ENCODE measurements at places on chromosomes 4 and X.

- DNase-seq = peak; percentile 65
Observed at GRCh38 chr4:98937986-98938720, 9.2 kb upstream of the EIF4E start.

DNA sequence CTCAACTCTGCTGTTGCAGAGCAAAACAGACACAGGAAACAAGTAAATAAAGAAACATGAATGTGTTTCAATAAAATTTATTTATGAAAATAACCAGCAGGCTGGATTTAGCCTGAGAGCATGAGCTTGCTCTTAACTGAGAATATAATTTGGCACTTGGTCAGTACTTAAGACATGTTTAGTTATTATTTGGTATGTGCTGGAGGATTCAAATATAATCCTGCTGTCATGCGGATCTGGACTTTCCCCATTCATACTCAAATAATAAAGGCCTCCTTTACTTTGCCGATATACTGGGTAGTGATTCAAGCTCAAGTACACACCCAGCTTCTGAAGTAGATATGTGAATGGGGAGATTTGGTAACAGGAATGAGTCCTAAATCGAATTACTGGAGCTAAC lies 465.5 kb upstream of the HS3ST1 start:
- DNase-seq = peak; percentile 15

DNA sequence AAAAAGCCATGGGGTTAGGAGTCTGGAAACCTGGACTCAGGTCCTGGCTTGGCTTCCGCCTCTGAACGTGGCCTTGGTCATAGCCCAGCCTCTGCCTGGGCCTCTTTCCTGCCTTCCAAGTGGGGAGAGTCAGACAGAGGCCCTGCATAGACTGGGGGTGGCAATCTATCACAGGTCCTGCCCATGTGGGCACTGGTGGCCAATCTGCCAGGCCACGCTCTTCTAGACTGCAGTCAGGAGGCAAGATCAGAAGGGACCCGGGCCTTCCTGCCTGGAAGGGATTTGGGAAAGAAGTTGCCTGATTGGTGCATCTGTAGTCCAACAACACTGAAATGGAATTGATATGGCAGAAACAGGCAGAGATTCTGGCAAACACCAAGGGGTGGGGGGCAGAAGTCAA lies 46.1 kb downstream of the CNGA2 start:
- no peak for DNase-seq

DNA sequence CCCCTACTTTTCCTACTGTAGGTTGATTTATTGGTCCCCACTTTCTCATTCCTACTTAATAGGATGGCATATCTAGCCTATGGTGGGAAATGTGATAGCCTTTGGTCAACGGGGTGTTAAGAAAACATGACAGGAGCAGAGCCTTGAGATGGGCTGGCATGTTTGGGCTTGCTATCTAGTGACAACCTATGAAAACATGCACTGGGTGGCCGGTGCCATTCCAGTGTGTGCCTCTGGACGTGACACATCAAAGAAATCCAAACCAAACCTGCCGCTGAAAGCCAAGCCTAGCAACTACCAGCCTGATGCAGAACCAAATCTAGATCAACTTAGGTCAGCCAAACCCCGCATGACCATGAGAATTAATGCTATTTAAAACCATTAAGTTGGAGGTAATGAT lies 317.6 kb downstream of the DMD start:
- no peak for DNase-seq

GRCh38 chr4:1579001-1579900 lies 104.9 kb downstream of the FAM53A start:
- DNase-seq = peak; percentile 75

GRCh38 chrX:139929876-139930275 lies 3.0 kb downstream of the ATP11C start:
- DNase-seq = no peak

GRCh38 chrX:68732906-68733493 lies 85.5 kb downstream of the STARD8 start:
- DNase-seq = peak; percentile 56

DNA sequence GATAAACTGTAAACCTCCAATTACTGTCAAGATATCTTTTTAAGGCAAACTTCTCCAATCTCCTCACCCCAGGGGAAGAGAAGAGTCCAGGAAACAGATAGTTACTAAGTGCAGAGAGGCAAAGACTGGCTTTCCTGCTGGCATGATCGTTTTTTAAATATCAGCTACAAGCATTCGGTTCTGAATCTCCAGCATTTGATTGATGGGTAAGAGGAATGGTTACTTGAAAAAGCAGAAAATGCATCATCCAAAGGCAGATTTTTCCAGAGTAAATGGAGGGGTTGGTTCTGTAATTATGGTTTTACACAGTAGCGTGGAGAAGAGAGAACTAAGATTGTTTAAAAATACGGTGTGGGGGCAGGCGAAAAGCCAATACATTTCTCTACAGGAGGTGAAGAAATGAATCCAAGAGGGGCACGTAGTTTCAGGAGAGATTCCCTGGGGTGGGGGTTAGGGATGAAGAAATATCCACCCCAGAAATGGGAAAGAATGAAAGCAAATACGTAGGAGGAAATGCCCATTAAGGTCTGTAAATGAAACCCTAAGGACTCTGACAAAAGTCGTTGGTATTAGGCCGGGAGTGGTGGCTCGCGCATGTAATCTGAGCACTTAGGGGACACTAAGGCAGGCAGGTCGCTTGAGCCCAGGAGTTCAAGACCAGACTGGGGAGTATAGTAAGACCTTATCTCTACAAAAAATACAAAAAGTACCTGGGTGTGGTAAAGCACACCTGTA lies 248.3 kb downstream of the DHRSX start:
- DNase-seq = no peak

- no peak for DNase-seq
Observed at GRCh38 chrX:44234541-44234940, 108.9 kb downstream of the EFHC2 start.

DNA sequence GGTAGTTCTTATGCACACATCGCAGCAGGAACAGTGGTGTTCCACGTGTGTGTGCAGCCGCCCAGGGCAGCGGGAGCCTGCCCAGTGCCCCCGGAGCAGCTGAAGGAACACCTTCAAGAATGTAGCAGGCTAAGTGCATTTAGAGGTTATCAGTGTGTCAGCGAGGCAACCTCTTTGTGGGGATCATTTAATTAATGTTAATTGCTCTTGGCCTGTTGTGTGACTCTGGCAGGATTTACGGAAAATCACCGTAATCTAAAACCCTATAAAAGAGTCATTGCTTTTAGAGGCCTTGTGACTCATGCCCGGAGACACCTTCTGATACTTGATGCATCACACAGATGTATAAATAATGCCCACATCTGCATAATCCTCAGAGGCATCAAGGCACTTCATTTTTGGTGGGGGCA lies 47.3 kb upstream of the GATB start:
- no peak for DNase-seq

DNA sequence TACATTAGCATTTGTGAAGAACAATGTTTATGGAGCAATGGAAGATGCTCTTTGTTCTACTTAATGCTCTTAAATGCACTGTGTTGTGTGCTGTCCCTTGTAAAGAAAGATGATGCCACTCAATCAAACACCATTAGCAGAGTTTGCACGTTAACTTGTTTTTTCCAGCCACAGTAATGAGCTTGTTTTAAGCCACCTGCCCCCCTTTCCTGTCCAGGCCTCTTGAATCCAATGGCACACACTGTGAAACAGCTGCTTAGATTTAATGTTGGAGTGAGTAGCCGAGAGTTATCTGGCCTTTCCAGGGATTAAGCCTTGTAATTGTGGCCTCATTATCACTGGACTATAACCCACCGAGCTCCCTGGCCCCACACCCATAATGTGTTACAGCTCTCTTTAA lies 86.0 kb downstream of the PAK3 start:
- DNase-seq = no peak

DNA sequence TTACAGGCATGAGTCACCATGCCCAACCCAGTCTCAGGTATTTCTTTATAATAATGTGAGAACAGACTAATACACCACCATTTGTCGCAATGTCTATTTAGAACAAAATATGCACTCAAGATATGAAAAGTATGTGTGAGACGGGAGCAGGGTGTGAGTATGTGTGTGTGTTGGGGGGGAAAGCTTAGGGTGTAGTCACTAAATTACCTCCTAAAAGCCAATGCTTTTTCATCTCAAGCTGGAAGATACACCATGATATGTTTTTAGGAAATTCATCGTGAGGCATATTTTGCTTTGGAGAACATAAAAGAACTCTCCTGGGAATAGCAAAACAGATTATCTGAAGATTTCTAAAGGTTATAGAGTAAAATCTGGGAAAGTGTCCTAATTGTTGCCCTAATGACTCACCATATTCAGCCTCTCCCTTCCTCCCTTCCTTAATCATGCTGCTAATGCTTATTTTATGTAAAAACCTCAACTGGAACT lies 262.7 kb downstream of the PDHA2 start:
- DNase-seq = peak; percentile 40

GRCh38 chr4:1347410-1347864 lies 429 bp downstream of the UVSSA start:
- DNase-seq = peak; percentile 87

GRCh38 chr4:10623241-10623640 lies 61.3 kb downstream of the CLNK start:
- DNase-seq = peak; percentile 19

DNA sequence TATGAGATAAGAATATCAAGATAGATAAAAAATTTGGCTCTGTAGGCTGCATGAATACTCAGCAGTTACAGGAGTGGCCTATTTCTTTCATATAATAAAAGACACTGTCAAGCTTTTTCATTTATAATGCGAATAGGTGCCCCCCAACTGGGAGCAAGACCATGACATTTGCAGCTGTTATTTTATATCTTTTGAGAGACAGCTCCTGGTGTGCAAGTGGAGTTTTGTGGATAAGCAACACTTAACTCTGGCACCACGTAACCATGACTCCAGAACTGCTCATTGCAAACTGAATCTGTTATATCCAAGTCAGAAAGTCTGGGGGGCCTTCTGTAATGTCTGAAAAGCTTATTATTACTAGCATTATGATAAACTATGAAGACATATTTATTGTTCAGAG lies 1372.4 kb downstream of the C4orf33 start:
- DNase-seq = no peak

DNA sequence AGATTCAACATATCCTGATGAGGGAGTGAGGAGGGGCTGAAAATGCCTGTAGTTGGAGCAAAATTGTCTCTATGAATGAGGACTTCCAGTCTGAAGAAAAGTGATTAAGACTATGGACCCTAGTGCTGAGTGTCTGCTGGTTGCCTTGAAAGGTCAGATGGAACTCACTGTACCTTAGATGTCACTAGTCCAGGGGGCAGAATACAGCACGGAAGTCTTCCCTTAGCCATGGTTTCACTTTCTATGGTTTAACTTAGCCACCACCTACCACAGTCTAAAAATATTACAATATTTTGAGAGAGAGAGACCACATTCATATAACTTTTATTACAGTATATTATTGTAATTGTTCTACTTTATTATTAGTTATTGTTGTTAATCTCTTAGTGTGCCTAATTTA lies 223.1 kb downstream of the FMR1NB start:
- no peak for DNase-seq

- peak; percentile 46 for DNase-seq
Observed at GRCh38 chr4:181566490-181566889, 676.7 kb upstream of the TENM3 start.

DNA sequence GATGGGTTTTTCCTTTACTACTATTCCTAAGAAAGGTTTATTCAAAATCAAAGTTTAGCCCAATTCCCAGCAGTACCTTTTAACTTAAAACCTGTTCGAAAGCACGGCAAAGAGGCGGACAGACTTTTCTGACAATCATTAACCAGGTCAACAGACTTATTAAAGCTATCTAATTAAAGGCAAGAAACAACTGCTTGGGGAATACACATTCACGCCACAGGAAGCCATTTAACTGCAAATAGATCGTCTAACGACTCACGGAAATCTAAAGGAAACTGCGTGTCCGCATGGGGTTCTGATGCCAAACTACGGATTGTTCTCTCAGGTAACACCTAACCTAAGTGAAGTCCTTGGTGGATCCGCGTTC lies 663 bp upstream of the USP53 start:
- no peak for DNase-seq

DNA sequence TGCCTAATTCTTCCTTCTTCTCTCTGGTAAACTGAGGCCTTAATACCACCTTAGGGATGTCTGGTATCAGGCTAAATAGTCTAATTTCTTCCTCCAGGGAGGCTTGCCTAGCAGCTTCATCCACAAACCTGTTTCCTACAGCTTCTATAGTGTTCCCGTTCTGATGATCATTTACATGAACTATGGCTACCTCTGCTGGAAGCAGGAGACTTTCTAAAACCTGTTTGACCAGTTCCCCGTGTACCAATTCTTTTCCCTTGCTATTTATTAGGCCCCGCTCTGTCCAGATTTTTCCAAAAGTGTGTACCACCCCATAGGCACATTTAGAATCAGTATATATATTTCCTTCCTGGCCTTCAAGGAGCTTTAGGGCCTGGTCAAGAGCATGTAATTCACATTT lies 5.8 kb upstream of the USP38 start:
- no peak for DNase-seq
